ENCODE measurements at places on chromosomes 12 and 14. TPM values are rescaled to one million over a fixed set of nuclear protein-coding genes. Genes with fewer than 3 reads are reported as not detected.

The RAP1B gene
- 39.7 TPM for polyA plus RNA-seq

The OLR1 gene
- 0.04 TPM for polyA plus RNA-seq

The TMEM30B gene
- 0.31 TPM for polyA plus RNA-seq

The GCH1 gene
- polyA plus RNA-seq = 1.2 TPM

The MYF6 gene
- polyA plus RNA-seq = 66.7 TPM

The PMEL gene
- polyA plus RNA-seq = 0.14 TPM

The C12orf50 gene
- polyA plus RNA-seq = not detected

The TMEM233 gene
- 78.3 TPM for polyA plus RNA-seq

The C14orf39 gene
- polyA plus RNA-seq = 0.12 TPM

GRCh38 chr12:42396473-42397259 lies 70.7 kb downstream of the PPHLN1 start:
- no peak for DNase-seq

- peak; percentile 76 for DNase-seq
These were observed 771 bp downstream of the DAAM1 start for GRCh38 chr14:59189091-59189785.

DNA sequence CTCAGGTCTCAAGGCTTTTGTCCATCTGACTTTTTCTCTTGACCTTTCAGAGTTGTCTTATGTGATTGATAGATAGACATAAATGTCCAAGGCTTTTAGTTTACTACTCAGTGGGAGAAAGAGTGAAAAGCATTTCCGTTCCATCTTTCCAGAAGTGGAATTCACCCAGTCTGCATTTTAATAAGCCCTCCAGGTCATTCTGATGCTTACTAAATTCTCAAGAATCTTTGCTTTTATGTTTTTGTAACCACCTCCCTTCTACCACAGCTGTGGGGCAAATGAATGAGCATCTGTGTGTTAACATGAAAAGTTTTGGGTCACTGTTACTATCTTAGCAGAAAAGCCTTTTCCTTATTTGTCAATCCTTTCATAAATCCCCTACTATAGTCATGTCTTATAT lies 251.4 kb downstream of the LRIG3 start:
- DNase-seq = no peak

DNA sequence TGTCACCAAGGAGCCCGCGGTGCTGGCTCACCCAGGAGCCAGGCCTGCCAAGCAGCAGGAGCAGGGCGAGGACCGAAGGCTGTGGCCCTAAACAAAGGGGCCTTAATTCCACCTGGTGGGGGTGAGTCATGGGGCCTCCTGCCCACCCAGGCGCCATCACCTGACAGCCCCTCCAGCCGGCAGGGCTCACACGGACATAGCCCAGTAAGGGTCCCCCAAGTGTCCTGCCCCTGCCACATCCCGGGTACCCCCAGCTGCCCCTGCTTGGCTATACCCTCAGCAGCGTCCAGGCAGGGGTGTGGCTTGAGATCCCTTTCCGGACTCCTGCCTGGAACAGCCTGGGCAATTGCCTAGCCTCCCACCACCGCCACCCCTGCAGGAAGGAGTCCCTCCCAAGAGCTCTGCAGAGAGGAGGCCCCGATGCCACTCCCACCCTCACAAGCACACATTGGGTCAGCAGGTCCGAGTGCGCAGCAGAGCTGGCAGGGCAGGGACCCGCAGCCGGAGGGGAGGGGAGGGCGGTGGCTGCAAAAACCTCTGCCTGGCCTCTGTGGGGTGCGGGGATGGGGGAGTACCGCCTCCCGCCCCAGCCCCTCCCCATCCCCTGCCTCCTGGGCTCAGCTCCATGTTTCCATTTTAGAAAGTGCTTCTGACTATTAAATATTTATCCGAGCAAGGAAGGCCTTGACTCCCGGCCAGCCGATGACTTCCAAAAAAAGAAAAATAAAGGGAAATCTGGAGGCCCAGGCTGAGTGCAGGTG lies 4.6 kb downstream of the AHNAK2 start:
- peak; percentile 67 for DNase-seq

DNA sequence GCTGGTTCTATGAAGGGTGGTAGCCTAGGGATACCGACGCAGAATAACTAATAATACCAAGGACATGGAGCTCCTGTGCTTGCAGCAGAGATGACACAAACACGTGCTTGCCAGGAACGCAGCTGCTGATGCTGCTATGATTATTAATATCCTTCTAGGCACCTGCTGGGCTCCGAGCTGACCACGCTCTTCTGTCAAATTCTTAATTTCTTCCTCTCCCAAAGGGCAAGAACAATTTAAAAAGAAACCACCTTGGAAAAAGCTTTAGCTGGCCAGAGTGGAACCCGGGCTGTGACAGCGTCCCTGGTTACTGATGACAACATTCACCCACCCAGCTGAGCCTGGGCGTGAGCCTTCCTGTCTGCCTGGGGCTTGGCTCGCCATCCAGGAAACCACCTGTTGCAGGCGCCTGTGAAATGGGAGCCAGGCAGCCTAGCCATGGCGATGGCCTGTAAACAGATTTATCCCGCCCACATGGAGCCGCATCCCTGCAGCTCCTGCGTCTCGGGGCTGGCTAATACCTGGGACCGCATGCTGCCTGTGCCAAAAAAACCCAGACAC lies 28.8 kb downstream of the CLMN start:
- peak; percentile 81 for DNase-seq

DNA sequence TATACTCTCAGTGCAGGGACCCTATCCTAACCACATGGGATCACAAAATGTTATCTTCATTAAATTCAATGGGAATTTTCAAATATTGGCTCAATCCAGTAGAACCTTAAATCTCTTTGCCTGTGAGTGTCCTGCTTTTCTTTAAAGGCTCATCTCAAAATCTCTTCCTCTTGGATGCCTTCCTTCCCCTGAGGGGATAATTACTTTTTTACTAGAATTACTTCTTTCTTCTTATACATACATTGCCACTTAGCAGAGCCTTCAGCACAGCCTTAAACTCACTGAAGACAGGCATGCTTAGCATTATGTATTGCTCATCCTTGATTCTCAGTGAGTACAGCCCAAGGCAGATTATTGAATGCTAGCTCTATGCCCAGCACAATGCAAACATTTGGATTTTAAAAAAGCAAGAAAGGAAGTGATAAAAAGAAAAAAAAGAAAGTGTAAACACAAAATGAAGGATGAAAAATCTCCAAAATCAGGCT lies 1918.0 kb upstream of the FLRT2 start:
- DNase-seq = no peak

DNA sequence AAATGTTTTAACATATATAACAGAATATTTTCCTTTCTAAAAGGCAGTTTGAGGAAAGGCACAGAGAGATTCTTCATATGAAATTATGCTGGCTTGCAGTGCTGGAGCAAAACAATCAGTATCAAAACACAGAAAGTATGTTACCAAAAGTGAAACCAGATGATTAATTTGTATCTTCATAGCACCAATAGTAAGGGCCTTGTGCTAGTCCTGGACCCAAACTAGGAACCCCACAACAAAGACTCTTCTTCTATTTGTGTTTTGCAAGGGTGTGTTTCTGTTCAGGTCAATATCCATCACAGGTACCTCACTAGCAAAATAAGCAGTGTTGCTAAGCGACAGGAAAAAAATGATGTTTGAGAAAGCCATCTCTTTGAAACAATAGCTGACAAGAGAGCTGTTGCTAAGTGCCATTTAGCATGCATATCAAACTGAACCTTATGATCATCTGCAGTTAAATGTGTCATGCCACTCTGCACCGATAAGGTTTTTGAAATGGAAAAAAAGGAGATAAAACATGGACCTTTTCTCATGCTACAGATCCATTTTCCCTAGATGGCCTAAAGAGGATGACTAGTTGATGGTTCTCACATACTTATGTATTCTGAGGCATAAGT lies 196.2 kb upstream of the ALG10 start:
- no peak for DNase-seq

DNA sequence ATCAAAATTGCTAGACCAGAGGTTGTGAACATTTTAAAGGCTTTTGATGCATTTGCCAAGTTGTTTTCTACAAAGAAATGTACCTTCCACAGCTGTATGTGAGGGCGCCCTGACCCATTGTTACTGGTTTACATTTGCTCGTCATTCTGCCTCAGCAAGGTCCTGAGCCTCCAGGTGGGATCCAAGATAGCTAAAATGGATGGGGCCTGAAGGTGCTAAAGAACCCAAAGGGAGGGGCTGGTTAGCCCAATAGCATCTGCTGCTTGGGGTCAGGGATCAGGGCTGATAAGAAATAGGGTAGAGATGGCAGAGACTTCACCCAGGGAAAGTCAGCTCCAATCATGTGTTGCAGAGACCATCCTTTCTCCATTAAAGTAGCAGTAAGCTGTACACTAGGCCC lies 43.1 kb downstream of the GALNT16 start:
- DNase-seq = no peak

- no peak for DNase-seq
These were observed 24.5 kb downstream of the SVOP start for GRCh38 chr12:108996320-108996719.

DNA sequence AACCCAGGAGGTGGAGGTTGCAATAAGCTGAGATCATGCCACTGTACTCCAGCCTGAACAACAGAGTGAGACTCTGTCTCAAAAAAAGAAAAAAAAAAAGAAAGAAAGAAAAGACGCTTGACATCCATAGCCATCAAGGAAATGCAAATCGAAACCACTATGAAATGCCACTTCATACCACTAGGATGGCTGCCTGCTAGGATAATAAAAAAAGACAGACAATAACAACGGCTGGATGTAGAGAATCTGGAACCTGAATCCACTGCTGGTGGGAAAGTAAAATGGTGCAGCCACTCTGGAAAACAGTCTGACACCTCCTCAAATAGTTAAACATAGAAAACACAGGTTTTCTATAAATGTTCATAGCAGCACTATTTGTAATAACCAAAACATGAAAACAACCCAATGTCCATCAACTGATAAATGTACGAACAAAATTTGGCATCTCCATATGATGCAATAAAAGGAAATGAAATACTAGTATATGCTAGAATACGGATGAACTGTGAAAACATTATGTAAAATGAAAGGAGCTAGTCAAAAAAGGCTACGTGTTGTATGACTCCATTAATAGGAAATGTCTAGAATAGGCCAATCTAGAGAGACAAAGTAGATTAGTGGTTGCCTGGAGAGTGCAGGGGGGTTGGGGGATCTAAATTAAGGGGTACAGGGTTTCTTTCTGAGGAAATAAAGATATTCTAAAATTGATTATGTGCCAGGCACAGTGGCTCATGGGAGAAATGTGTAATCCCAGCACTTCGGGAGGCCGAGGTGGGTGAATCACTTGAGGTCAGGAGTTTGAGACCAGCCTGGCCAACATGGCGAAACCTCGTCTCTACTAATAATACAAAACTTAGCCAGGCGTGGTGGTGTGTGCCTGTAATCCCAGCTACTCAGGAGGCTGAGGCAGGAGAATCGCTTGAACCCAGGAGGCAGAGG lies 9.7 kb downstream of the WSB2 start:
- DNase-seq = peak; percentile 19

- DNase-seq = no peak
These were observed 37.7 kb downstream of the SYNE2 start for GRCh38 chr14:63890553-63890952.

- no peak for DNase-seq
These were observed 12.0 kb downstream of the DLK1 start for GRCh38 chr14:100738704-100739131.

GRCh38 chr14:22003461-22003860 lies 329.8 kb upstream of the OR4E1 start:
- no peak for DNase-seq

DNA sequence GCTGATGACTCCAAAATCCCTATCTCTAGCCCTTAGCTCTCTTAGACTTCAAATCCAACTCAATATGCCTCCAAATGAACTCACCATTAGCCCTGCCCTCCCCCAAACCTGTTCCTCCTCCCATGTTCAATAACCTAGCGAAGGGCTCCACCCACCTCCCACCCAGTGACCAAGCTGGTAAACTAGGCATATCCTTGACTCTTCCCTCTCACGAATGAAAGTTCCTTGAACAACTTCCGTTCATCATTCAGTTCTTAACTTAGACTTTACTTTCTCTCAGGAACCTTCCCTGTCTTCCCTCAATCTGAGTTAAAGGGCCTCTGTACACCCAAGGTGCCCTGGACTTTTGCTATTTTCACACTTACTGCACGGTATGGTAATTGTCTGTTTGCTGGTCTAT lies 1.9 kb upstream of the KLHDC1 start:
- no peak for DNase-seq

- peak; percentile 69 for DNase-seq
These were observed 1.3 kb downstream of the ESYT1 start for GRCh38 chr12:56129206-56129941.
